ENCODE measurements at places on chromosomes 5 and 9.

DNA sequence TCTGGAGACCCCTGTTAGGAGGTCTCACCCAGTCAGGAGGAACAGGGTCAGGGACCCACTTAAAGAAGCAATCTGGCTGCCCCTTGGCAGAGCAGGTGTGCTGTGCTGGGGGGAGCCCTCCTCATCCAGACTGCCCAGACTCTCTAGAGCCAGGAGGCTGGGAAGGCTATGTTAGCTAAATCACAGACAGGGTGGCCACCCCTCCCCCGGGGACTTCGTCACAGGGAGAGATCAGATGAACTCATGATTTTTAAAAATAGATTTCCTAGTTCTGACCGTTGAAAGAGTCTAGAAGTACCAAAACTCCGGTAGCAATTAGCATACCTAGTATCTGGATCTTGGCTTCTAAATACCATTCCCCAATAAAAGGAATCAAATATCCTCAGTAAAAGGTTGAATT, 35.0 kb upstream of the FOXB2 start:
- no peak for DNase-seq

DNA sequence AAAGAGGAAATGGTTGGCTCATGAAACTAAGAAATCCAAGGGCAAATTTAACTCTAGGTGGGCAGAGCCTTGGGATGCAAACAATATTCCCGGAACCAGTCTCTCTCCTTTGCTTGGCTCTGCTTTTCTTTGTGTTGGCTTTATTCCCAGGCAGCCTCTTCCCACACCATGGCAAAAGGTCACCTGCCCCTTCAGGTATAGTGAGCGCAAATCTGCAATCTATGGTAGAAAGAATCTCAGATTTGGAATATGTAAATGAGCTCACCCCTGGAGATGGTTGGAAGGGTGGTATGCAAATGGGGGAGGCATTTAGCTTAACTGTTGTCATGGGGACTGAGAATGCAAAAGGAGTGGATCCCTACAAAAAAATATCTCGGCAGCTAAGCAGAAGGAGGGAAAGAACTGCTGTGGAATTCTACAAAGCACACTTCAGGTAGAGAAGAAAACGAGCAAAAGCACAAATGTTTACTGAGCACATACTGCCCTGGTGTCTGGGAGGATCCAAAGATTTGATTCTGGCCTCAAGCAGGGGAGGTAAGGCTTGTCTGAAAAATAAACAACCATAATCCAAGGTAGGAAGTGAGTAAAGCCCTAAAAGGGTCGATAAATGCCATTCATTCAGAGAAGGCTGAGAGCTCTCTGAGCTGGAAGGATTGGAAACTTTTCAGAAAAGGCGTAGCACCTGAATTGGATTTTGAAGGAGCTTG, 139.7 kb downstream of the TLE1 start:
- no peak for DNase-seq

GRCh38 chr9:81379655-81380054, 309.7 kb downstream of the TLE1 start:
- no peak for DNase-seq

GRCh38 chr9:94697972-94698581, 28.4 kb upstream of the AOPEP start:
- DNase-seq: no peak

DNA sequence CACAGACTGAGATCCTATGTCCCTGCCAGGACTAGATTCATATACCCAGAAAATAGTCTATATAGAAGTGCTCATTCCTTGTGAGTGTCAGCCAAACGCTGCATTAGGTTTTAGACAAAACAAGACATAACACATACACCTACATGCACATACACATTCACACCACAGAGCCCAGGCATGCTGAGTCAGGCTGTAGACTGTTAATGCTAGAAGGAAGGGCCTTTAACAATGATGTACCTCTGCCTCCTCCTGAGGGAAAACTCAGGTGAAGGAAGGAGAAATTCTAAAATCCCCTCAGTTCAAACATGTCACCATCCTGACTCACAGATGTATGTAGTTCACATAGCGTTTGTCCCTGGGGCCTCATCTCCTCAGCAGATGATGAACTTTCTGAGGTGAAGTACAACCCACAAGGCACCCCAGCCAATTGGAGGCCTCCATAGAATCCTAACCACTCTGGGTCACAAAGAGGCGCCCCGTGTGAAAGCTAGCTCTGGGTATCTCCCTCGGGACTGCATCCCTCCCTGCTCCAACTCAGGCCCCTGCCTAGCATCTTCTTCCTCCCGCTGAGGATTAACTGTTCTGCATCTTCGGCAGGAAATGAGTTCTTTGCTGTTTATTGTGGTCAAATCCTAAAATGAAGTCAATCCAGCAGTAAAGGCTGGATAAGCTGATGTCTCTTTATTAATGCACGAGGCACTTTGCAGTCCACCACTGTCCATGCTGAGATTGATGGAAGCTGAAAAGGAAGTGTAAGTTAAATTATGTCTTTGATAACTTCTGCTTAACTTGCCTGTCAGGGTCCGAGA, 40.8 kb upstream of the FSTL4 start:
- DNase-seq: no peak

DNA sequence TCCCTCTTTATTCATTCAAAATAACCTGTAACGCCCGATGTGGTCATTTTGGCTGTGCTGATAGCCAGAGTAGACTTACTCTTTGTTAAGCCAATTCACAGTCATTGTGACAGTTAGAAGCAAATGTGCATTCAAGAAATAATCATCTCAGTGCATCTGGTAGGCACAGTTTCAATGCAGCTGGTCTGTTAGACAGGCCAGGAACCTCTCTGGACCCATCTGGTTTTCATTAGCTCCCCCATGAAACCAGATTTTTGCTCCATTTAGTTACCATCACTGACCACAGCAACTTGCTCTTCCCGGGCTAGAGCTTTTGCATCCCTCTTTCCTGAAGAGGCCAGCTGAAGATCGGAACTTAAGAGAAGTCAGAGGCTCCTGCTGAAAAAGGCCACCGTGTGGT, 284.2 kb downstream of the NSG2 start:
- DNase-seq: no peak

DNA sequence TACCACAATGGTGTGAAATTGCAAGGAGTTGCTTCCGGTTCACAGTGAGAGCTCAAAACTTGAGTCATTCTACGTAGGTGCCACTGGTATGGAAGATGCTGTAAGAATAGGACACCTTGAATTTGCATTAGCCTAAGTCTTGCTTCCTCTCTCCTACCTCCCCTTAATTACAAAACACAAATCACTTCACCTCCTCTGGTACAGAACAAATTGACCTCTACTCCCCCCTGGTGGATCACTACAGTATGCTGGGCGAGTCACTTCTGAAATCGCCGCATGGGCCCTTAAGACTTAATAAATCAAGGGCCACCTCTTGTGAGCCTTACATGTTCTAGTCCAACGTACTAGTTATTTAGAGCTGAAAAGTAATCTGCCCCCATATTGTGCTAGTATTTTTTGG, 145.3 kb upstream of the SMARCA2 start:
- DNase-seq: no peak

DNA sequence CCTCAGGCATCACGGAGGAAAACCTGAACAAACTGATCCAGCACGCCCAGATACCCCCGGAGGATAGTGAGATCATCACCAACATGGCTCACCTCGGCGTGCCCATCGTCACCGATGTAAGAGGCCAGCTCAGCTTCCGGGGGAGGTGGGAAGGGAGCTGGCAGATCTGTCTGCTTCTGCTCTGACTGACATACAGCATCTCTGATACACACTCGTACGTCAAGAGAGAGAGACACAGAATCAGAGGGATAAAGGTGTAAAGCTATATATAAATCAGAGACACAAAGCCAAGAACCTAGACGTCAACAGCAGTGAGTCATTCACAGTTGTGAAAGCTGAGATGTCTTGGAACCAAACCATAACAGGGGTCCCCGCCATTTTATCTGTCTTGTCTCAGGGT, 30.1 kb upstream of the CFAP157 start:
- no peak for DNase-seq

- no peak for DNase-seq
Observed at GRCh38 chr9:135565141-135565628, 3.6 kb downstream of the PAEP start.

DNA sequence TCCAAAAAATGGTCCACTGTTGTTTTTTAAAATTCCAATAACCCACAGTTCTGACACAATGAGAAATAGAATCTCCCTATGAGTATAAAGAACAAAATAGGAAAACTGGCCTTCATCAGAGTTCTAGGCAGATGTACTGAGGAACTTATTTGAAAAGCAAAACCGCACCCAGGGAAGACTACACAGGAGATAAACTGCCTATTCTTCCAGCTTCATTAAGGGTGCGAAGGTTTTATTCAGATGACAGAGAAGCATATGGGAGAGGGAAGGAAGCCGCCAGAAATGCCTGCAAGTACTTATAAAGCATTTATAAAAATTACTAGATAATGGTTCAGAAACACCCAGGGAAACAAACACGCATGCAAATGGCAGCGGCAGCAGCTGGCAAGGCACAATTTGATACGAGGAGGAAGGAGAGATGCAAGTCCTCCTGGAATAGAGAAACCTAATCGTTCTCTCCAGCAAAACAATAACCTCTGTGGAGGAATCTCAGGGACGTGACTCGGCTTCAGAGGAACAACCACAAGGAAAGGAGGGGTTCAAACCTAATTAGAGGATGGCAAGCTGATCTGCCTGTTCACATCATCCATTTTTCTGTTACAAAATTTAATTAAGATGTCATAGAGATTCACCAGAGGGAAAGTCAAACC, 9.0 kb downstream of the TTLL11 start:
- DNase-seq: no peak

- no peak for DNase-seq
Observed at GRCh38 chr5:151381899-151382298, 34.5 kb upstream of the SLC36A2 start.

DNA sequence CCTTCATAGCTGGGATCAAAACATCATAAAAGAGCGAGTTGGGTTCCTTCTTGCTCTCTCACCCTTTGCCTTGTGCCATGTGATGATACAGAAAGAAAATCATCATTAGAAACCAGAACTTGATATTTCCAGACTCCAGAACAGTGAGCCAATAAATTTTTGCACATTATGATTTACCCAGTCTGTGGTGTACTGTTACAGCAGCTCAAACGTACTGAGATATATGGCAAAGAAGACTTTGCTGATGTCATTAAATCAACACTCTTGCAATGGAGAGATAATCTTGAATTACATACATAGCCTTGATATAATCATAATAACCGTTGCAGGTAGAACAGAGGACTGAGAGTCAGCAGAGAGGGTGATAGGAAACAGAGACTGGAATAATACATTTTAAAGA, 1271.6 kb downstream of the CDH12 start:
- DNase-seq: no peak

GRCh38 chr5:157182143-157182757, 1.6 kb downstream of the ITK start:
- no peak for DNase-seq

DNA sequence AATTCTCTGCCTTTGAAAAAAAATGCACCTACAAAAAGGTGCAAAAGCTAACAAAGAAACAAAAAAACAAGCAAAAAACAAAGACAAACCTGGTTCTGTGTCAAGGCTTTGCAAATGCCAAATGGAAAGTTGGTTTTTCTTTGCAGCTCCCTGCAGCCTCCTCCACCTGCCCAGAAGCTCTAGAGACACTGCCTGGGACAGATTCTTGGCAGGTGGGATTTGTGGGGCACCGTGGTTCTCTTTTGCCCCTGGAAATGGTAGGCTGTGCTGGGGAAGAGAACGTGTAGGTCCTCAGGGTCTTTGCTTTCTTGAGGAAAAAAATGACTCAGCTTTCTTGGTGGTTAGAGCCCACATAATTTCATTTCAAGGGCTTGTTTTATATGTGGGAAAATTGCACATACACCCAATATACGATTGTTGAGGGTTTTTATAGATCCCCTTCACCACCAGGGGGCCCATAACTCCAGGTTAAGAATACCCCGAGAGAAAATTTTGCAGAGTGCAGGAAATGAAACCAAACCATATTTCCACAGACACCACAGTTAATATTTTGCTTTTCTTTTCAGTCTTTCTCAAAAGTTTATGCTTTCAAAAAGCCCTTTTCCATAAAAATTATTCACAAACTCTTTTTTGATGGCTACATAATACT, 58.7 kb downstream of the NXNL2 start:
- DNase-seq: peak; percentile 34

GRCh38 chr9:81622471-81623255, 66.7 kb downstream of the TLE1 start:
- DNase-seq: no peak
